Daoy (cell line): ENCODE measurements at places on chromosomes 11 and 22. TPM values are rescaled to one million over a fixed set of nuclear protein-coding genes. Genes with fewer than 3 reads are reported as not detected.

Gene FOXRED2
- total RNA-seq = 3.6 and 4.5 TPM in 2 replicates

Gene MMP10
- total RNA-seq = not detected in 2 replicates

Gene FAM89B
- 23.7 and 30.2 TPM in 2 replicates for total RNA-seq

Gene KIRREL3
- total RNA-seq = 2.4 and 4.1 TPM in 2 replicates

Gene WNT11
- total RNA-seq = 1.4 and 4.6 TPM in 2 replicates

Gene GSTT2B
- total RNA-seq = 0.68 and 0.91 TPM in 2 replicates

Gene RFPL3
- total RNA-seq = not detected in 2 replicates

Gene LRRC32
- total RNA-seq = 0.18 and 0.29 TPM in 2 replicates

Gene LARGE2
- total RNA-seq = 0.92 and 1.0 TPM in 2 replicates

- peak; percentile 52 for DNase-seq
Measured at GRCh38 chr22:19663821-19664355, 50.4 kb upstream of the SEPTIN5 start.

DNA sequence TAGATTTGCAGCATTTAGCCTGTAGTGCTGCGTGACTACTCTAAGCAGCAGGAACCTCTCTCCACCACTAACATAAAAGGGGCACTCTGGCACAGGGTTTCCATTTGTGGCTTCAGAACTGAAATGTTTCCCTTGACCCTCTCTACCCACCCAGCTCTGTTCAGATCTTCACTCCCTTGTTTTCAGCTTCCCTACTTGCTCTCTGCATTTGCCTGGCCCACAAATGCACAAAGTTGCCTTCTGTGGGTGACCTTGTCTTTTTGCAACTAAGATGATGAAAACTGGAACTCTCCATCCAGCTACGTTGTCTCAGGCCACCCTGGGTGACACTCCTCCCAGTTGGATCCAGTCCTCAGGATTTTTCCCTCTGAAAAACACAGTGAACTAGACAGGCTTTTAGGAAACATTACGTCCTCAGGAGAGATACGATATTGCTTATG is 19.8 kb upstream of the PSMA1 start:
- no peak for DNase-seq

DNA sequence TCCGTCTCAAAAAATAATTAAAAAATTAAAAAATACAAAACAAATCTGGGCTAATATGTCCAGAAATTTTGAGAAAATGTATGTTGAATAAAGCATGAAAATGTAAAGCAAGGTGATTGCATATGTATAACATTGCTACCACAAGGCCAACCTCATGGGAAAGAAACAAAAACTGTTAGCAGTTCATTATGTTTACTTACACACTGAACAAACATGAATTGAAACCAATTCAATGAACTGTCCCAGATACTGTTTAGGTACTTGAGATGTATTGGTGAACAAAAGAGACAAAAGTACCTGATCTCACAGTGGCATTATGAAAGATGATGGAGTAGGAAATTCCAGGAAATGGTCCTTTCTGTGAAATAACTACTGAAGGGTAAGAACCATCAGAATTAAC is 43.8 kb upstream of the IGLL5 start:
- no peak for DNase-seq

DNA sequence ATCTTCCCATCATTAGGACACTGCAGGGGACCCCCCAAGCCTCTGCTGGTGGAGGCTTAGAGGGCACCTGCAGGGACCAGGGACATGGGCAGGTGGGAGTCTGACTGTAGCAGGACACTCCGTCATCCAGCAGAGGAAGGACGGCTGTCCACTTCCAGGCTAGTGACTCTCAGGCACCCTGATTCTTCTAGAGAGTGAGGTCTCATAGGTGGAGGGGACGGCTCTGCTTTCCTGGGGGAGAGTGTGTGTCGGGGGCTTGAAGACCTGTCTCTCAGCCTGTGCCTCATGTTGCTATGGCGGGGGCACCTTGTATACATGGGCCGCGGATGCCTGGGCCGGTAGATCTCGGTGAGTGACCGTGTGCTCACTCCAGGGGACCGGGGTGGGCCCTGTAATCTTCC is 1116.6 kb downstream of the BRD1 start:
- DNase-seq = no peak

DNA sequence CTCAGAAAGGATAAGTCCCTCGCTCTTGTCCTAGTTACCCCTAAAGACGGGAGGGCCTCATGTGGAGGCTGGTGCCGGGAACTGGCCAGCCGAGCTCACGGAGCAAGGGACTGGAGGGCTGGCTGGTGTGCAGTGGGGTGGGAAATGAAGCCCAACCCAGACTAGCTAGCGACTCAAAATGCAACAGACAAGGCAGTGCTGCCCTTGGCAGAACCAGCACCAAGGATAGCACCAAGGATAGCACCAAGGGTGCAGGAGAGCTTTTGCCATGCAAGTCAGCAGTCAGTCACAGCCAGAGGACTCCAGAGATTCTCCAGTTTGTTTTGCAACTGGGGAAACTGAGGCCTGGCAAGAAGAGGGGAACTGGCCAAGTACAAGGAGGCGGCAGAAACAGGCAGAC is 6.5 kb upstream of the BATF2 start:
- no peak for DNase-seq

DNA sequence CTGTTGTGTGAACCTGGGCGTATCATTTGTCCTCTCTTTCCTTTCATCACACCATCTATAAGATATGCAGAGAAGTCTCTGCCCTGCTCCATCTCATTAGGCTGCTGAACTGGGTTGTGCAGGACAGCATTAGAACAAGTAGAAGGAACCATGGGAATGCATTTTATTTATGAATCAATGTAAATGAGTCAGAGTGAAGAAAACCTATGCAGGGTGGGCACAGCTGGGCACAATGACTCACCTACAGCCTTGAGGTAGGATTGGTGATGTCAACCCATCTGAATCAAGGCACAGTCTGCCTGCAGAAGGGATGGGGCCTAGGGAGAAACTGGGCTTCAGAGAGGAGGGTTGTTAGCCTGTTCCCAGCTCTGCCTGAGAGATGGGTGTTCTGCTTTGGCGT is 123.4 kb downstream of the CSNK2A3 start:
- peak; percentile 62 for DNase-seq

DNA sequence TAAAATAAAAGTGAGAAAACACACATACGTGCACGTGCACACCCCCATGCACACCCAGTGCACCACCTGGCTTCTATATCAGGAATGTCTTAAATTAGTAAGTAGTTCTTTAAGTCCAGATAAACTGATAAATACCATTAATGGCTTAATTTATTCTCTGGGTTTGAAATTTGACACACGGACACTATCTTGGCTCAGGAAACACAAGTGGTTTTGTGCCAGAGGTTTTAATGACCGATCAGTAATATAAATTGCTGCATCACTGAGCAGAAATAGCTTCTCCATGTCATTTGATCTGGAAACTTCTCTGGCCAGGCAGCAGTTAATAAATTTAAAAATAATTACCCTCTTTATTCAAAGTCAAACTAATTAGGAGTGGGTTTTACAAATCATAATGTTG is 101.5 kb upstream of the NNMT start:
- no peak for DNase-seq

DNA sequence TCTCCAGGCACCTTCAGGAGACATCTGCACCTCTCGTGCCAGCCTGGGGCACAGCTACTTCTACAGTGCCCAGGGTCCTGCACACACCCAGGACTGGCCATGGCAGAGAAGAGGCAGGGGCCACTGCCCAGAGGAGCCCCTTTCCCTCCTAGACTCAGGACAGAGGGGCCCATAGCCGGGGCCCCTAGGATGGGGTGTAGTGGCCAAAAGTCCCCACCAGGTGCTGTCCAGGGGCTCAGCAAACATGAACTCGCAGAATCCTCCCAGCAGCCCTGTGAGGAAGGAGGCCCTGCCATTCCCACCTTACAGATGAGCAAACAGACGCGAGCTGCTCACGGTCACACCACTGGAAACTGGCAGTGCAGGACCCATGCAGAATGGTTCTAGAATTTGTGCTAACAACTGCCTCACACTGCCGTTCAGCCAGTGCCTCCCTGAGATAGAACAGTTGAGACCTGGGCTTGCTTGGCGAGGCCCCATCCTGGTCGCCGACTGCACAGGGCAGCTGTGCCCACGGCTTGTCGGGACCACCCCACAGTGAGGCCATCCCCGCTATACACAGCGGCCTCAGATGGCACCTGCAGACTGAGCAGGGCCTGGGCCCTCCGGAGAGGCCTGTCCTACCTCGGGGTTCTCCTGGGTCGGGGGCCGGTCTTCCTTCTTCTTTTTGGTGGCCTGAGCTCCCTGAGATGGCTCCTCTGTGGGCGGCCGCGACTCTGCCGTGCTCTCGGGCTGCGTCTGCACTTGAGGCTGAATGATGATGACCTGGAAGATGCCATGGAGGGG is 96.4 kb downstream of the PHF21B start:
- no peak for DNase-seq

DNA sequence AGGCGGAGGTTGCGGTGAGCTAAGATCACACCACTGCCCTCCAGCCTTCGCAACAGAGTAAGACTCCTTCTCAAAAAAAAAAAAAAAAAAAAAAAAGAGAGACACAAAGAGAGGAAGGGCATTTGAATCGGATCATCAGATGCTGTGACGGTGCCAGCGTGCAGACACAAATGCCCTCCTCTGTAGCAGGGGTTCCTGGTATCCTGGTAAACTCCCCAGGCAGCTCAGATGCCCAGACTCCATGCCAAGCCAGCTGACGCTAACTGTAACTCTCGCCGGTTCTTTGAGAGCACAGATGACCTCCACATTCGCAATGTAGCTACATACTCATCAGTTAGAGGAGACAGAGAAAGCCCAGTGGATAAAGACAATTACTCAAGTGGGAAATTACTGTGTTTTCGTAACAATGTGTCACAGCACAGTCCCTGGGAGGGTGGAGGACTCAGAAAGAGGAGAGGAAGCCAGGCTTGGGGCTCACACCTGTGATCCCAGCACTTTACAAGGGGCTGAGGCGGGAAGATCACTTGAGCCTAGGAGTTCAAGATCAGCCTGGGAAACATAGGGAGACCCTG is 153.1 kb downstream of the BRD1 start:
- DNase-seq = no peak

DNA sequence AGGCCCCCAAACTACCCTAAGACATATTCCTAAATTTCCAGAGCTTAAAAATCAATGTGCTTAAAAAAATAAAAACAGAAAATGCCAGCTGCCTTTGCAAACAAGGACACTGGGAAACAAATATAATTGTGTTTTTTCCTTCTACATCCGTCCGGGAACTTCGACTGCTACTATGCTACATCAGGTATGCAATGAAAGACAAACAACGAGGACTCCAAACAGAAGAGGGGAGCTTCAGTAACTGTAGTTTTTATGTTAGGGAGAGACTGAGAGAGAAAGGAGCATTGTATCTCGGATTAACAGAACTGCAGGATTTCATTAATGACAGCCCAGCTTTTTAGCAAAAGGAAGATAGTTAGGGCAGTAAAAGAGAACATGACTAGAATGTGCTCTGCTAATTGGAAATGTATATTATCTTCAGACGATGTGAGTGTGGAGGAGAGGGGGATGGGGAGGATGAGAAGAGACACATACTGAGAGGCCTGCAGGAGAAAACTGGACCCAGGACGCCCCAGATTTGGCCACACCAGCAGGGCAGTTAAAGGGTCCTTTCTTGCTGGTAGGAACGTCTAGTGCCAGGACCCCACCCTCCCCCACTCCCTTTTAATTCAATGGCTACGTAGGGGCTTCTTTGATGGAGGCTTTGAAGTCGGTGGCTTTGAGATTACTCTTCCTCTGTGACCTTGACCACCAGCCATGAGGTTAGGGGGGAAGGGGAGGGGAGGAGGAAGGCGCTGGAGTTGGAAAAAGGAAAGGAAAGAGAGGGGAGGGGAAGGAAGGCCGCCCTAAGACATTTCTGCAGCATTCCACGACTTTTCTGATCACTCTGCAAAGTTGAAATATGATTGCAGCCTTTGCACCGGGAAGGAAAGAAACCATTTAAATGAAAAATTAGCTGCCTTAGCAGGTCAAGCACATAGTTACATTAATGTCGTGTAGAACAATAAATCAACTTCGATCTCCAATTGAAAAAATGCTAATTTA is 187.1 kb downstream of the BLID start:
- DNase-seq = no peak

- DNase-seq = peak; percentile 85
Measured at GRCh38 chr22:19986410-19987341, 29.9 kb downstream of the ARVCF start.

GRCh38 chr22:48045369-48045768 is 1282.9 kb downstream of the TBC1D22A start:
- no peak for DNase-seq
